GM12864 (cell line): ENCODE measurements at places on chromosomes 13 and 19.
A peak's percentile ranks its signal among the peaks of the same experiment; 100 is the strongest.

DNA sequence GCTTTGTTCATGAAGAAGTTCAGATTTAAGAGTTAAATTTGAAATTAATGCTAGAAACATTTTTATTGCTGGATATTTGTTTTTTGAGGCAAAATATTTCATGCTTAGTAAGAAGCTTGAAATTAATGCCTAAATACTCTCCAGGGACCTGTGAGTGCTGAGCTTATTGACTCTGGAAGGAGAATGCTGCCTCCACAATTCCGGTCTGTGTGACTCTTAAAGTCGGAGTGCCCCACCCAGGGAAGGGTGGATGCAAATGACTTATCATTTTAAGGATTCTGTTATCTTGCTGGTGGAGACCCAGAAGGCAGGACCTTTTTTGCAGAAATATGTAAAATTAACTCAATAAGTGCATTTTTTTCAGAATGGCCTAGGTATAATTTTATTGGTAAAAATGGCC, 143.8 kb upstream of the RXFP2 start:
- no peak for DNase-seq

GRCh38 chr13:61592489-61592888, 176.8 kb upstream of the PCDH20 start:
- no peak for DNase-seq

DNA sequence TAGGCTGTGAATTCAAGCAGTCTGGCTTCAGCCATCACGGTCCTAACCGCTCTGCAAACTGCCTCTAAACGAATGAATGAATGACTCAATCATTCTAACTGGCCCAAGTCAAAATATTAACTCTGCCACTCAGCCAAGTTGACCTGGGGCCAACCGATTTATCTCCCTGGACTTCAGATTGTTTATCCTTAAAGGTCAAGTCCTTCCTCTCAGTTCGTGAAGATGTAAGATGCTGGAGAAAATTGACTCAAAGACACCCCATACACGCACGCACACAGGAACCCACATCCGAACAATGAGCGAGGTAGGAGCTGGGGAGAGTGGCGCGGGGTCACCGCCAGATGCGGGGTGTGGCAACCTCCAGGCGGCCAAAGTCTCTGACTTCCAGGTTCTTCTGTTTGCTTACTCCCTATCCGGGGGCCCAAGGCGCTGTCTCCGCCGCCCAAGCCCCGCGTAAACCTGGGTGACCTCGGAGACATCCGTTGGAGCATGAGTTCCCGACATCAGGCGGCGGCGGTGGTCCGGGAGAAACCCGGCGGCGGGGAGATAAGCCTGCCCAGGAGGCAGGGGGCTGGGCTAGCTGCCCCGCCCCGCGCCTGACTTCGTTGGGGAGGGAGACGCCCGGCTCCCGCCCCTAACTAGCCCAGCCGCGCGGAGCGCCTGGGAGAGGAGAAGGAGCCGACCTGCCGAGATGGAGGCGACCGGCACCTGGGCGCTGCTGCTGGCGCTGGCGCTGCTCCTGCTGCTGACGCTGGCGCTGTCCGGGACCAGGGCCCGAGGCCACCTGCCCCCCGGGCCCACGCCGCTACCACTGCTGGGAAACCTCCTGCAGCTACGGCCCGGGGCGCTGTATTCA, at the start of gene CYP2S1:
Gene CYP2S1 (plus strand): TSS at position 646 of the 856 bp plus-strand sequence. CDS start 46 bp downstream, at position 692.
- DNase-seq: no peak

GRCh38 chr13:41049480-41050440, 11.5 kb upstream of the WBP4 start:
- DNase-seq: no peak

- no peak for DNase-seq
Measured at GRCh38 chr13:95813139-95813538, 136.2 kb downstream of the DNAJC3 start.

GRCh38 chr19:4983346-4984105, 14.6 kb downstream of the KDM4B start:
- no peak for DNase-seq

- no peak for DNase-seq
Measured at GRCh38 chr19:47660435-47660832, 51.5 kb downstream of the BICRA start.

DNA sequence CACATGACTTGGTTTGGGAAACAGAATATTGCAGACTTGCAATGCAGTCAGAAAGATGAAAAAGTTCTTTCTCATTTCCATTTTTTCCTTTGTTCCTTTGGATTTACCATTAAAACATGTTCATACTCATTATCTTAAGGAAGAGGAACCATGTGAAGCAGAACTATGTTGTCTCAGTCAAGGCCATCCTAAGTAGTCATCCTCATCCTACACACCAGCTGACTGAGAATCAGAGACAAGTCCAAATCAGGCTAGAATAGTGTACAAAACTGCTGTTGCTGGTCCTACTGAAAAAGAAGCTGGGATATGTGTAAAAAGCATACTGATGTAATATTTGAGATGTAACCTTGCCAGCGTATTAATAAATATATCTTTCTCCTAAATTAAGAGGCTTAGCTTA, 433.4 kb downstream of the SLITRK5 start:
- DNase-seq: no peak

GRCh38 chr19:12792853-12793289, 1.6 kb downstream of the JUNB start:
- DNase-seq: no peak

GRCh38 chr13:110950819-110951570, 36.1 kb upstream of the ANKRD10 start:
- DNase-seq: no peak

GRCh38 chr13:20258208-20258962, 26.3 kb upstream of the GJB6 start:
- DNase-seq: no peak

DNA sequence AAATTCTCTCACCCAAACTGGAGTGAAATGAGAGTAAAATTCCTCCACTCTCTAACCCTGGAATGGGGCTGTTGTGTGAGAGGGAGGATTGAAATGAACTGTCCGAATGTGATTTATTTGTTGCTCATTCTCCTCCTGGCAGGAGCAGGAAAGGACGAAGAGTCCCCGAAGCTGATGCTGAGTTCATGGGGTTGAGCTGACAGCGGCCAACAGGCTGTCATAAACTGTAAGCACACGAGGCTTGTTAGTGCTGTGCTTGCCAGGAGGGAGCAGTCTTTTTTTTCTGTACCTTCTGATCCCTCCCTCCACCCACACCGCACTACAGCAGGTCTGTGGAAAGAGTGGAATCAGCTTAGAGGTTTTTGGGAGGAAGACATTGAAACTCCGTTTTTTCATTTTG, 33.1 kb upstream of the ZNF331 start:
- no peak for DNase-seq

DNA sequence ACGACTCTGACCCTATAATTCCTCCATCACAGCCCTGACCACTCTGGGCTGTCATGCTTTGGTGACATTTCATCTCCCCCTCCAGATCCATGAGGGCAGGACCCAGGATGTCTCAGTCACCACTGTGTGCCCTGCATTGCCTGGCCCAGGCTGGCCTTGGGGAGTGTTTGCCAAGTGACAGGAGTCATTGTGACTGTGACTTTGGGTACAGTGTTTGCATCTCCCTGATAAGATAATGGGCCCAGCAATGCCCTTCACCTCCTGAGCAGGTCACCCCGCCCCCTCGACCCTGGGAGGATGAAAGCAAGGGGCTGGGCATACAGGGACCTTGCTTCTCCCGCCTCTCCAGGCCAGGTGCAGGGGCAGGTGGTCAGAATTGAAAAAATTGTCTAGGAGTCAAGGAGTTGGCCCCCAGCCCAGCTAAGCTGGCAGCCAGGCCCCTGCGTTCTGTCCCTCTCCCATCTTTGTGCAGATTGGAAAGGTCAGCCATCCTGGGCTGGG, 5.9 kb upstream of the ATP4A start:
- no peak for DNase-seq

- peak; percentile 49 for DNase-seq
Measured at GRCh38 chr13:51562011-51562671, 22.1 kb upstream of the WDFY2 start.

DNA sequence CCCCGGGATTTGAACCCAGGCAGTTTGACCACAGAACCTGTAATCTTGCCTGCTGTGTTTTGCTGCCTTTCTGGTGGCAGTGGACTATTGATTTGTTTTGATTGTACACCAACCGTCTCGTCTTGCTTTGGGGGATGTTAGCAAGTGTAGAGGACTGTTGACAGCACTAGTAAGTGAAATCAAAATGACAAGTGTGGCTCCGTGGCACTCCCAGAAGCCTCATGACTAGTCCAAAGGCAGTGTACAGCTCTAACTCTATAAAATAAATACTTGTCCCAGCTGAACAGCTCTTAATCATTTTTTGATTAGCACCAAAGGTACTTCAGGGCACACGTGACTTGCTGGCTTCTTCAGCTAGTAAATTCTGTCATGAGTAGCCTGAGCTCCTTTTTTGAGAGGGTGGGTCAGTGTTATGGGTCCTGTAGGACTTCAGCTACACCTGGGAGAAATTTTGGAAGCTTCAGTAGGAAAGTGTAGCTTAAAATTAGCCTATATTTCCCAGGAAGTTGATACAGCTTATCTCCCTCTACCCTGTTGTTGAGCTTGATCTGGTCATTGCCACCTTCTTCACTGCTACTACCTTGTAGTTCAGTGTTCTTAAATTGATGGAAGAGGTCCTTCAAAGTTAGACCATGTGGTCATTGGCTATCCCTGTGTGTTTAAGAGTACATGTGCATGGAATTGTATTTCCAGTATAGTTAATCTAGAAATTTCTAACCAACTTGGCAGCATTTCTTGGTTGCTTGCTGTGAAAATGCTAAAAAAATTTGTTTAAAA, 15.1 kb downstream of the TM9SF2 start:
- no peak for DNase-seq

DNA sequence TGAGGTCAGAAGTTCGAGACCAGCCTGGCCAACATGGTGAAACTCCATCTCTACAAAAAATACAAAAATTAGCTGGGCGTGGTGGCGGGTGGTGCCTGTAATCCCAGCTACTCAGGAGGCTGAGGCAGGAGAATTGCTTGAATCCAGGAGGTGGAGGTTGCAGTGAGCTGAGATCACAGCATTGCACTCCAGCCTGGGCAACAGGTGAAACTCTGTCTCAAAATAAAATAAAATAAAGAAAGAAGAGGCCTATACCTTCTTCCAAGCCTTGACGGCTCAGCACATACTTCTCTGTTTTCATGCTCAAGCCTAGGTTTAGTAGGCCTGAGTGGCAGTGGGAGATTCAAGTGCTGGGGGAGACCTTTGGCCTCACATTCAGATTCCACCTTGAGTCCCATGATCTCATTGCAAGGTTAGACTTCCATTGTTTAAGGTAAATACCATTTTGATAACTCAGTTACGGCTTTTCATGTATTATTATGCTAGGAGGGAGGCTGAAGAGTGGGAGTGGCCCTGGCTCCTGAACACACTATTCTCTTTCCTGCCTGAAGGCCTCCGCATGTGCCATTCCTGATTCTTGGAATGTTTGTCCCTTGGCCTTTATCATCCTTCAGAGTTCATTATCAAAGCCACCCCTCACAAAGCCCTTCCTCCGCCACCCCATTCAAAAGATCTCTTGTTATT, 1.6 kb upstream of the SPINT2 start:
- DNase-seq: no peak

DNA sequence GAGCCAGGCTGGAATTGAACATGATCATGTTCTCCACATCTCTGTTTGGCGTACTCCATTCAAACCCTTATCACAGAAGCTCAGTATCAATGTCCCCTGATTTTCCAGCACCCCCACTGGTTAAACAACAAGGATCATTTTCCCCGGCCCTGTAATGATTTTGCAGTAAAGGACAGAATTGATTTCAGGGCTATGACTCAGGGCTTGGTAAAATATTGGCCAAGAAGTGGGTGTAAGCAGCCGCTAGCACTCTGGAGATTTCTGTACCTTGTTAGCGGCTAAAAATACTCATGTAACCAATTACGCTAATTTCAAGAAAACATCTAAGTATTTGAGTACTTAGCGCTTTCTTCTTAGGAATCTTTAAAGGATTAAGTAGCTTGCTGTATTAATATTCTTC, 69.5 kb upstream of the FNDC3A start:
- no peak for DNase-seq

DNA sequence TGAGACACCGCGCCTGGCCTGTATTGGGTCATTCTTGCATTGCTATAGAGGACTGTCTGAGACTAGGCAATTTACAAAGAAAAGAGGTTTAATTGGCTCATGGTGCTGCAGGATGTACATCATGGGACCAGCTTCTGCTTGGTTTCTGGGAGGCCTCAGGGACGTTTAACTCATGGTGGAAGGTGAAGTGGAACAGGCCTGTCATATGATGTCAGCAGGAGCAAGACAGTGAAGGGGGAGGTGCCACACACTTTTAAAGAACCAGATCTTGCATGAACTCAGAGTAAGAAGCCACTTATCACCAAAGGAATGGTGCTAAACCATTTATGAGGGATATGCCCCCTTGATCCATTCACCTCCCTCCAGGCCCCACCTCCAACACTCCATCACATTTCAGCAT, 18.7 kb downstream of the CARD8 start:
- DNase-seq: no peak

- no peak for DNase-seq
Measured at GRCh38 chr19:37914908-37915307, 7.9 kb downstream of the SIPA1L3 start.

DNA sequence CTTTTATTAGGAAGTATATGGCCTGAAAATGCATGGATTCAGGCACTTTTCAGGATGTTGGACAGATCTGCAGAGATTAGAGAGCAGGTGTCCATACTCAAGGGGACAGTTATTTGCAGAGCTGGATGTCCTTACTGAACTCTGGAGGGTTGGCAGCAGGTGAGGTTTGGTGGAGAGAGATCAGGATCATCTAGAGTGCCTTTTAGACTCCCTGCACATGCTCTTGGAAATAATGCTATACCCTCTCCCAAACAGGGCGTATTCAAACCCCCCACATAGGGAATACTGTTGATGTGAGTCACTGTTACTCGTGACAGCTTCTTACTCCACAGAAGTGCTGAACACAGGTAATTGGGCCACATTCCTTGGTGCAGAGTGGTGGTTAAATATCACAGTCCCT, 725.7 kb upstream of the SGCG start:
- DNase-seq: no peak

GRCh38 chr19:6608940-6609339, 18.0 kb upstream of the CD70 start:
- no peak for DNase-seq

GRCh38 chr19:48991873-48992580, 1.1 kb downstream of the GYS1 start:
- DNase-seq: no peak

DNA sequence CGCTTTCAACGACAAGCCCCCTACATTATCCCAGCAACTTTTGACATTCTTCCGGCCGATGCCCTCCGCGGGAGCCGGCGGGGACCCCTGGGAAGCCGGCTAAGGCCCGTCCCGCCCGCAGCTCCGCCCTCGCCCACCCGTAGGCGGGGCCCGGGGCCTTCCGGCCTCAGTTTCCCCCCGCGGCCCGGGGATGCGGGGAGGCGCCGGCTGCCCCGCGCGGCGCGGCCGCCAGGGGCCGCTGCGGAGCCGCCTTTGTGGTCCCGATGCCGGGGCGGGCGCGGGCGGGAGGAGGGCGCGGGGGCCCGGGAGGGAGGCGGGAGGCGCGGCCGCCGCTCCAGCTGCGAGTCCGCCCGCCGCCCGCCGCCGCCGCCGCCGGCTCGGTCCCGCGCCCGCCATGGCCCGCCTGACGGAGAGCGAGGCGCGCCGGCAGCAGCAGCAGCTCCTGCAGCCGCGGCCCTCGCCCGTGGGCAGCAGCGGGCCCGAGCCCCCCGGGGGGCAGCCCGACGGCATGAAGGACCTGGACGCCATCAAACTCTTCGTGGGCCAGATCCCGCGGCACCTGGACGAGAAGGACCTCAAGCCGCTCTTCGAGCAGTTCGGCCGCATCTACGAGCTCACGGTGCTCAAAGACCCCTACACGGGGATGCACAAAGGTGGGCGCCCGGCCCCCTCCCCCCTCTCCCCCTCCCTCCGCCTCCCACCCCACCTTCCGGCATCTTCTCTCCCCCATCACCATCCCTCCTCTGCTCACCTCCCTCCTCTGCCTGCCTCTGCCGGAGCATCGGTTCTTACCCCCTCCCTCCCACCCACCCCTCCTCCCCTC, at the start of gene CELF5:
Gene CELF5 (plus strand): TSS at position 316 of the 823 bp plus-strand sequence. CDS start 79 bp downstream, at position 395.
- DNase-seq: no peak
